ENCODE measurements at places on chromosomes 7 and 10.

GRCh38 chr7:52831321-52831720 lies 204.1 kb upstream of the POM121L12 start:
- no peak for DNase-seq

DNA sequence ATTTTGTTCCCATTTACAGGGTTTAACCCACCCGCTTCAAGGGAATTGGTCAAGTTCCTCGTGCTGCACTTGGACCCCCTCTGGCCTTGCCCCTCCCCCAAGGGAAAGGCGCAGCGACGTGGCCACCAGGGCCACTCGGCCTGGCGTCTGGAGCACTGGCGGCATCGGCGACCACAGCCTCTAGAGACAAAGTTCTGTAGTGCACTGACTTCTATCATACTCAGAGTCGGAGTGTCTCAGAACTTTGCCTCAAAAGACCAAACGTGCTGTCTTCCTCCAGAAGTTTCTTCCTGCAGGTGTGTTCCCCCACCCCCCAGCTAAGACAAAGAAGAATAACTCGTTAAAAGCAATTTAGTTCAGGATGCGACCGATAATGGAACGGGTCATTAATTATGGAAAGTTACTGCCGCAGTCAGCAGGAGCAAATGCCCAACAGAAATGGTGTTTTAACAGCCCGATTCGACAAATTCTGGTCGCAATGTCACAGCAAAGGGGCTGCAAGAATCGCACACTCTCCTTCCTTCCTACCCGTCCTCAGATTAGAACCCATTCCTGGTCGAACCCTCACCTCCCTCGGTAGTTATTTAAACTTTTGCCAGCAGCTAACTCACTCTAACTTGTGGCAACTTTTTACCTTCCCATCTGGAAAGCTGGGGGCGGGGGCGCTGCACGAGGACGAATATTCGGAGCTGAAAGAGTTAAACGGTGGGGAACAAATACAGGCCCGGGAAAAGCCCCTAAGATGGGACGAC lies 202.1 kb upstream of the NFE2L3 start:
- no peak for DNase-seq

DNA sequence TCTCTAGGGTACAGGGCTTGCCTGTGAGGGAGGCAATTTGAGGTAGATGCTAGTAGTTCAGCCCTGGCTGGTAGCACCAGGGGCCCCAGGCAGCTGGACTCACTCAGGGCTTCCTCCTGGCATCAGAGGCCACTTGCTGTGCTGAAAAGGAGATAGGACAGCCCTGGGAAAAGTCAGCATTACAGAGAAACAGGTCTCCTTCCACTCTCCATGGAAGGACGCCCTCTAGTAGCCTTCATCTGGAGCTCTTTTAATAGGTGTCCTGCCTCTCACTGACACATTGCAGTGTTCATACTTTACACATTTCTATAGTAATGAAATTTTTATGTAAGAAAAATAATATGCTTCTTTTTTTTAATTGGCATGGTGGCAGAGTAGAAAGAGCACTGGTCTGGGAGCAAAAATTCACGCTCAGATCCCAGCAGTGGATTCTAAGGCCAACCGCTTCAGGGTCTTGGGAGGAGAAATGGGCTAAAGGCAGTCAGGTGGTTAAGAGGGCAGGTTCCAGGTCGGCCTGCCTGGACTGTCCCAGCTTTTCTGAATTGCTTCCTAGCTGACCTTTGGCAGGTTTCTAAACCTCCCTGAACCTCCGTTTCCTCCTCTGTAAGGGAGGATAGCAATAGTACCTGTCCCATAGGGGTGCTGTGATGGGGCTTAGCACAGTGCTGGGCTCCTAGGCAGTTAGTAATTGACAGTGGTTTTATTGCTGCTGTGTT lies 35.8 kb downstream of the AIFM2 start:
- no peak for DNase-seq

GRCh38 chr10:35783305-35783838 lies 141.3 kb upstream of the FZD8 start:
- DNase-seq, result no peak

DNA sequence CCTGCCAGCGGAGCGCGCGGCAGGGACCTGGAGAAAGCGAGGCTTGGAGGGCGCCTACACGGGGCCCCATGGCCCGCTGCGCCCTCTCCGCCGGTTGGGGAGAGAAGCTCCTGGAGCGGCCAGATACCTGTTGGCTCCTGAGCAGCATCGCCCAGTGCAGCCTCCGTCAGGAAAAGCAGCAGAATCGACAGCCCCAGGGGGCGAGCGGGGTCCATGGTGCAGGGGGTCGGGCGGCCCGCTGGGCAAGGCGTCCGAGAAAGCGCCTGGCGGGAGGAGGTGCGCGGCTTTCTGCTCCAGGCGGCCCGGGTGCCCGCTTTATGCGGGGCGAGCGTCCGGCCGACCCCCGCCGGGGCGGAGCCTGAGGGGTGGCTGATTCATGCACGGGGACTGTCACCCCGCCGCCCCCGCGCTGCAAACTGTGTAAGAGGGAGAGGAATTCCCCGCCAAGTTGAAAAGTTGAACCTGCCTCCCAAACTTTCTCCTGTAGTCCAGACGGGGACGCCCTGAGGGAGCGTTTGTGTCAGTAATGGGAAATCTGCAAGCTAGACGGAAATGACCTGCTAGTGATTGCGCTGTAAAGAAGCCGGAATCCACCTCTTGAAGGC lies at the start of gene TFPI2:
Gene TFPI2 (minus strand): TSS at position 290 of the 605 bp plus-strand sequence. CDS start 75 bp downstream, at position 215.
- no peak for DNase-seq

DNA sequence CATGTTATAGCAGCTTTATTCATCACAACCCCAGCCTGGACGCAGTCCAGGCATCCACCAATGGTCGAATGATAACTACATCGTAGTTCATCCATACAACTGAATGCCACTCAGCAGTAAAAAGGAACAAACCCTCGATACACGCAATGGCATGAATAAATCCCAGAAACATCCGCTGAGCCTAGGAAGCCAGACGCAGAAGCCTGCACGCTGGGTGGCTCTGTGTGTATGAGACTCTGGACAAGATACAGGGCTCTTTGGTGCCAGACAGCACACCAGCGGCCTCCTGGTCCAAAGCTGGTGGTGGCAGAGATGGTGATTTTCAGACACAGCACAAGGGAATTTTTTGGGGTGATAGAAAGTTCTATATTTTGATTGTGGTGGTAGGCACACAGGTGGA lies 10.0 kb upstream of the CRYGN start:
- no peak for DNase-seq

DNA sequence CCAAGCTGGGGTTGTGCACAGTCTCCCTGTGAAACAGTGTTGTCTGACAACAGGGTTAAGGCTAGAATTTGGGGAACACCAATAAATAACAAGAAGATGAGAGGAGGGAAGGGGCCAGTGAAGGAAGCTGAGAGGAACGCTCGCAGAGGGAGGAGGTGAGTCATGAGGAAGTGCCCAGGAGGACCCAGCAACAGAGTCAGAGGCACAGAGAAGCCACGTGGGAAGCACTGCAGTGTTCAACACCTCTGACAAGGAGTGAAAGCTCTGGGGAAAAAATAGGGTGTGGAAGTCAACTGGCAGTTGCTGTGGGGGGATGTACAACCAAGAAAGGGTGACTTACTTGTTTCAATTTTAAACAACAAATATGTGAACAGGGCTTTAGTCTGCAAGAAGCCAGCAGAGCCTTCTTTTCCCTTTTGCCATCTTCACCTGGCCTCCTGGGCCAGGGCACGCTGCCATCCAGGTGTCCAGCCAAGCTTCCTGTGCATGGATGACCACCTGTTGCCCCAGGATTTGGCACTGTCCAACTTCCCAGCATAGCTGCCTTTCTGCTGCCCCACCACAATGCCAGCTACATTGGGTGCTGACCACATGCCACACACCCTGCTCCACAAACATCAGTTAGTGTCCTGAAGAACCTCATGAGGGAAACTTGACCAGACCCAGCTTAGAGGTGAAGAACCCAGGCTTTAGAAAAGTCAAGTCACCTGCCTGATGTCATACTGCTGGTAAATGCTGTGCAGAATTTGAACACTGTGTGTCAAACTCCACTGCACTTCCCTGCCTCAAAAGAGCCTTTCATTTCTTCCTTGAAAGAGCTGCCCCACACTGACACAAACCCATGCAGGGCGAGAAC lies 69.6 kb downstream of the ATXN7L1 start:
- DNase-seq, result no peak

- no peak for DNase-seq
Measured at GRCh38 chr10:13658264-13658663, 71.5 kb downstream of the PRPF18 start.

DNA sequence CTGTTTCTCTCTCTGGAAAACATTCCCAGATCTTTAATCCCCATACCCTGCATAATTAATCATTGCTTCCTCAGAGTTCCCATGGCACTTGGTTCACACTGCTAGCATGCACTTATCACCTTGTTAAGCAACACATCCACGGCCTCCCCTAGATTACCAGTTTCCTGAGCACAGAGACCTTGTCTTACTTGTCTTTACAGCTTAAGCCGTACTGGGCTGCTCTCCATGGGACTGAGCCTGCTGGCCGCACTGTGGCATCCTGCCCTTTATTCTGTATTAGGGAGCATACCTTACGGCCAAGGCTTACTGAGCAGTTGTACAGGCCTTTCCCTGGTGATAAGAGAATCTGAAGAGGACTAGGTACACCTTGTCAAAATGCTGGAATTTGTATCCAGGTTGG lies 190.2 kb downstream of the REEP3 start:
- DNase-seq, result no peak

DNA sequence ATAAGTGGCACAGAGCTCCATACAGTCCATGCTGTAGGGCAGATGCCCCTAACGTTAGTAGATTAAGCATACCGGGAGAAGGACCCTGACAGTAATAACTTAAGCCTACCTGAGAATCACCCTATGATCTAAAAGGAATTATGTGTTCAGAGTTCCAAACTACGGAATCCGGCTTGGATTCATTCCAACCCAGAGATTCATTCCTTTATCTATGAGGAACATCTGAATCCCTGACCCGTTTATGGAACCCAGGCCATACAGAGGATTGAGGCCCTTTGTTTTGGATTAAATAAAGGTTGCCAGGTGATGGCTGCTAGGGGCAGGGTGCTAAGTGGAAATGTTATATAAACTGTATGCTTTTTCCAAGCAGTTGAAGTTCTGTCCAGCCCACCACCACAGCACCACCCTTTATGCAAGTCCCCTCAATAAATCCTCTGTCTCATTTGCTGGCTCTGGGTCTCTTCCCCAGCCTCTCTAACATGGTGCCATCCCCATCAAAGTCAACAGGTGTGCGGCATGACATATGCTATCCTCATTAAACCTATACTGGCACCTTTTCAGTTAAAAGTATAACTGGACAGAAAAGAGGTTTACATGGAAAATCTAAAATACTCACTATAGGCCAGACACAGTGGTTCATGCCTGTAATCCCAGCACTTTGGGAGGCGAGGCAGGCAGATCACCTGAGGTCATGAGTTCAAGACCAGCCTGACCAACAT lies 9.1 kb upstream of the ANAPC16 start:
- no peak for DNase-seq

DNA sequence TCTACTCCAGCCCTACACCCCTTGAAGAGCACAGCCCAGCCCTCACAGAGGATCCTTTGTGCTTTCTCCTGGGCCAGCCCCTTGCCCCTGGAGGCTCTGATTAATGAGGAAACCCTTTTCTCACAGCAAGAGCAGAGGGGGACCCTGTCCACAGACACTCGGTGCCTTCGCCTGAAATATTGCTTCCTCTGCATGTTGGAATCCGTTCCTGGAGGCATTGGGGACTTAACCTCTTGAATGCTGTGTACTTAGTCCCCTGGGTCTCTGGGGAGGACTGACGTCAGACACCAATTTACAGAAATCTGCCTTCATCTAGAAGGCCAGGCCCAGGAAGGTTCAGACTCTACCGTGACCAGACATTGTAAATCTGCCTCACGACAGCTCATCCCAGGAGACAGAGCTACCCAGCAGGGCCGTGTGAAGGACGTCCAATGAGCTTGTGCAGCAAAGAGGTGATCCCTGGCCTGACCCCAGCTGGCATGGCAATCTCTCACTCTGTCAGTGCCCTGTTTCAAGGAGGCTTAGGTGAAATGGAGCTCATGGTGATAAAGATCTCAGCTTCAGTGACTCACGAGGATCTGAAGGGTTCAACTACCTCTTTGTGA lies 8.1 kb upstream of the TMEM72 start:
- DNase-seq, result no peak

GRCh38 chr10:128377364-128377987 lies 251.3 kb upstream of the MKI67 start:
- no peak for DNase-seq

DNA sequence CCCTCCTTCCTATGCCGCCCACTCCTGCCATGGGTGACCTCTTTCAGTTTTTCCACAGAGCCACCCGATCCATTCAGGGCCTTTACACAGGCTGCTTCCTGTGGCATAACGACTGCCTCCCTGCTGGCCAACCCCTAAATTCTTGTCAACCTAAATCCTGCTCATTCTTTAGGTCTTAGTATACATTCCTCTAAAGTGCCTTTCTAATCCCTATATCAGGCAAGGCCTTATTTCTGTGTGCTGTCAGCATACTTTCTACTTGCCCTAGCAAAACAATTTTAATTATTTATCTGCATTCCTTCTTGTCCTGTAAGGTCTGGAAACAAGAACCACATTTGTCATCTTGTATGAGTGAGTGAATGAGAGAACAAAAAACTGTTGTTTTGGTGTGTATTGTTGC lies 132.4 kb downstream of the DNAH11 start:
- DNase-seq, result no peak

GRCh38 chr10:97540669-97541500 lies 31.7 kb upstream of the ANKRD2 start:
- DNase-seq, result no peak

DNA sequence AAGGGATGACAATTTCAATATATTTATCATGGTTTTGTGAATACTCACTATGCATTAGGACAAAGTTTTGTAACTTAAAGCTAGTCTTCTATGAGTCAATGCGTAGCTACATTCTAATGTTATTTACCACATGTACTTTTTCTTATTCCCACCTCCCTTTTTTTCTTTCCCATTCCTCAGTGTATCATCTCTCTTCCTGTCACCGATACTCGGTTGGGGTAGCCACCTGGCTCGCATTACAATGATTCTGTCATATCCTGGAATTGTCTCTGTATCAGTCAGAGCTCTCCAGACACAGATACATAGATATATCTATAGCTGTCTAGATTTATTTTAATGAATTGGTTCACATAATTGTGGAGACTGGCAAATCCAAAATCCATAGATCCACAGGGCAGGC lies 9.8 kb upstream of the RALA start:
- no peak for DNase-seq

DNA sequence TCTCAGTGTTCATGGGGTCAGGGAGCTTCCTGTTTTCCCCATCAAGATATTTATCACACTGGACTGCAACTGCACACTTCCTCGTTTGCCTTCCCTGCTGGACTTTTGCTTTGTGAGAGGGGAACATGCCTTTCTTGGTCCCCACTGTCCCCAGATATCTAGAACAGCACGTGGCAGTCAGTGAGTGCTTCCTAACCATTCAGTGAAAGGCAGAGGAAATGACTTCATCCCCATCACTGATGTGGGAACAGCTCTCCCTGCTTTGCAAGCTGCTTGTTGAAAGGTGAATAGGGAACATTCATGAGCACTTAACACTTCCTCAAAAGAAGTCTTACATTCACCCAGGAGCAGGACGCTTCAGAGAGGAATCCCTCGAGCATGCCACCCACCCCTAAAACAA lies 135.4 kb downstream of the MYOF start:
- no peak for DNase-seq

GRCh38 chr10:112000466-112000865 lies 183.1 kb downstream of the GPAM start:
- no peak for DNase-seq

Data from NCI-H1694 treated with DMSO at 0.1 percent for 48 hours (cell line).